ENCODE measurements at places on chromosomes 12 and 14.

GRCh38 chr14:95445161-95445560 is 71.3 kb downstream of the SYNE3 start:
- no peak for DNase-seq

DNA sequence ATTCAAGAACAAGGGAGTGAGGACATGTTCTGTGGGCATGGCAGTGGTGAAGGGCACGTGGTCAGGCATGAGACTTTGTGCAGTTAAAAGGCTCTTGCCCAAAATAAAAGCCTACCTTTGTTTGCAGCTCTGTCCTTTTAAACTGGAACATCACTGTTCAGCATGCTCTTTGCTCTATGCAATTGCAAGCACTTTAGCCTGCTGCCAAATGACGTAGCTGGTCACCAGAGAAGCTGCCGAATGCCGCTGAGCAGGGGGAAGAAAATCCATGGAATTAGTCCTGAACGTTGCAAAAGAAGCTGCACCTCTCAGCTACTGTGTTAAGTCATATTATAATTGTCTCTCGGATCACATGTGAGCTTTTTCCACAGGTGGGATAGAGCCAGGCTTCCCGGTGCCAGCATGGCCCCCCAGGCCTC is 176.3 kb upstream of the DIO2 start:
- no peak for DNase-seq

DNA sequence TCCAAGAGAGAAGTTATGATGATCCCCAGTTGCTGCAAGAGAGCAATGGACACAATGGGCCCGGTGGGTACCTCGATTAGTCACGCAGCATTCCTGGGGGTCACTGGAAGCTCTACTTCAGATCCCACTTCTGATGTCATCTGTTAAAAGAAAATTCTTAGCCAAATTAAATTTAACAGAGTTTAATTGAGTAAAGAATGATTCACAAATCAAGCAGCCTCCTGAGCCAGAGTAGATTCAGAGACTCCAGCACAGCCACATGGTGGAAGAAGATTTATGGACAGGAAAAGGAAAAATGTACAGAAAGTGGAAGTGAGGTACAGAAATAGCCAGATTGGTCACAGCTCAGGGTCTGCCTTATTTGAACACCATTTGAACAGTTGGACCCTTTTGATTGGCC is 107.5 kb downstream of the SPTSSA start:
- no peak for DNase-seq

DNA sequence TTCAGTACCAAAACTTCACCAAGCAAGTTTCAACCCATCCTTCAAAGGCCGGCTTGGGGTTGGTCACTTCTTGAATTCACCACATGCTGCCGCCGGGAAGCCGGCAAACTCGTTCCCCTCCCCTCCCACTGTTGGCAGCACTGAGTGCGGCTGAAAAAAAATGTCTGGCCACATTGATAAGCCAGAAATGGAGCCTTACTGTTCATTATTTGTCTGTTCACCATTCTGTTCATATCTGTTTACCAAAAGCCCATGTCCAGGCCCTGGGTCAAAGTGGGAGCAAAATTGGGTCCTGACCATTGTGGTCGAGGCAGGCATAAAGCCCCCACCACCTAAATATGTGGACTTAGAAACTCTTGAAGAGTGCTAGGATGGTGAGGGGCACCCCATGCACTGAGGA is 7.3 kb upstream of the HSP90AA1 start:
- DNase-seq: no peak

DNA sequence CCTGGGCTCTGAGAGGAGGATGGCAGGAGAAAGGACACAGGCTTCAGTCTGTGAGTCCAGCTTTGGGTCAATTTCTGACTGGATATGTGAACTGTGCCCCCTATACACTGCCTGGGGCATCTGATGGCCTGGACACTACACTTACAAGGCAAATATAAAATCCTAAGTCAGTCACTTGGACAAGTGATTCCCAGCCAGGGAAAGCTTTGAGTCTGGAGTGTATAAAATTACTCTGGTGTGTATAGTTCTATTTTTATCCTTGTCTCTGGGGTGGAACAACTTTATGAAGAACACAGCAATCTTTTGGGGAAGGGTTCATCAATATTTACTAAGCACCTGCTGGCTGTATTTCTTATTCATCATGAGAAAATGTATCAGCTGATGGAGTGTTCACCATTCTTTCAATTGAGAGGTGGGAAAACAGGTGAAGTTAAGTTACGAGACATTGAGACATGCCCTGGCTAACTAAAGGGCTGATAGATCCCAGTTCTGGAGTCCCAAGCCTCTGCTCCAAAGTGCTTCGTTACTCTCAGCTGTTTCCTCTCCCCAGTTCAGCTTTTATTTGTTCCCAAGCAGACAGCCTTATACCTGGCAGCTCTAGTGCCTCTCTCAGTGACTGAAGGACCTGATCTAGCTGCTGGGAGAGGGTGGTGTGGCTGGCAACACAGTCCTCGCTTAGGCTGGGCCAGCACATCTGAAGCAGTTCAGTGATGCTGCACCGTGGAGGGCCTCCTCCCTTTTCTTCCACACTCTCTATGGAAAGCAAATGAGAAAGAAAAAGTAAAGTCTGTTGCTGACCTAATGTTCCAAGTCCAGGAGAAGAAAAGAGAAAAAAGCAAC is 30.9 kb downstream of the ZFYVE26 start:
- no peak for DNase-seq

DNA sequence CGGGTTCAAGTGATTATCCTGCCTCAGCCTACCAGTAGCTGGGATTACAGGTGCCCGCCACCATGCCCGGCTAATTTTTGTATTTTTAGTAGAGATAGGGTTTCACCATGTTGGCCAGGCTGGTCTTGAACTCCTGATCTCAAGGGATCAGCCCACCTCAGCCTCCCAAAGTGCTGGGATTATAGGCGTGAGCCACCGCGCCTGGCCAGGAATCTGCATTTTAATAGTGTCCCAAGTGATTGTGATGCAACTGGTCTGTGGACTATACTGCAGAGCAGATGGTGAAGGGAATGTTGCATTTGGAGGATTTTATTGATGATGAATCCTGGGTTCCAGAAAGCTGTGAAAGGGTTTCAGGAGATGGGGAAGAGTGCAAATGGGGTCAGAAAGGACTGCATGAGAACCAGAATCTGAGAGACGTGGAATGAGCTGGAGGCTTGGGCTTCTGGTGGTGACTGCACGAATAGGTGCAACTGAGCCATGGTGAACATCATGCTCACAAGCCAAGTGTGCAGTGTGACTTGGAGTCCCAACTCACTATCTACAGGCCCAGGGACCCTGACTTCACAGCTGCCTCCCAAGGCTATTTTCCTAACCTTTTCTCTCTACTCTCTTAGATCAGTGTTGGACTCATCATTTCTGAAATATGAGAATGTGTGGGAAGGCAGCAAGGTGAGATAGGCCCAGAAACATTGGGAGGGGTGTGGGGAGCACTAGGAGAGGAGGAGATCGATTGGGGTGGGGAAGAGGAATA is 4.5 kb downstream of the RPS26 start:
- DNase-seq: no peak

GRCh38 chr12:49536526-49537071 is 2.2 kb upstream of the KCNH3 start:
- DNase-seq: no peak

DNA sequence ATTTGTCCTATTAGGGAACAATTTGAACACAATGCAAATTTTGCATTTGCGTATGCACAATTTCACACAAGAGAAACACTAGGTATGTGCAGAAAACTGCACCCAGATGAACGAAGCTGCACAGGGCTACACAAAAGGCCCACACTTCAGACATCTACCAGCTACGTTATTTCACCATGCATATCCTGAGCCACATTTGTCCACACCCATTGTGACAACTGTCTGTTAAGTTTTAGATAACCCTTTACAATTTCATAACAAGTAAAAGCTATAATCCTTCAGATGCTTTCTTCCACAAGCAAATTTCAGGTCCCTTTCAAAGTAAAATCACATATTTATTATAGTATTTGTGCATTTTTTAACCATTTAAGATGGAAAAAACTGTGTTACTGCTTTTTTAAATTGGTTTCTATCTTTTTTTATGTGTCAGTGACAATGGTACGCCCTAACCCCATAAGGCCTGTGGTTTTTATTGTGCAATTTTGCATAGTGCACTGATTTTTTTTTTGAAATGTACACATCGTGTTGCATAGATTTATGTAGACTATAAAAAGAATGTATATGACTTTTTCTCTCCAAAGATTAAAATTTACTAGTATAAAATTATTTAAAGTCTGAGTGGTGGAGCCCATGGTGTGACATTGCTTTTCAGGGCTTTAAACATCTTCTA is 87.8 kb upstream of the BTG1 start:
- DNase-seq: no peak

DNA sequence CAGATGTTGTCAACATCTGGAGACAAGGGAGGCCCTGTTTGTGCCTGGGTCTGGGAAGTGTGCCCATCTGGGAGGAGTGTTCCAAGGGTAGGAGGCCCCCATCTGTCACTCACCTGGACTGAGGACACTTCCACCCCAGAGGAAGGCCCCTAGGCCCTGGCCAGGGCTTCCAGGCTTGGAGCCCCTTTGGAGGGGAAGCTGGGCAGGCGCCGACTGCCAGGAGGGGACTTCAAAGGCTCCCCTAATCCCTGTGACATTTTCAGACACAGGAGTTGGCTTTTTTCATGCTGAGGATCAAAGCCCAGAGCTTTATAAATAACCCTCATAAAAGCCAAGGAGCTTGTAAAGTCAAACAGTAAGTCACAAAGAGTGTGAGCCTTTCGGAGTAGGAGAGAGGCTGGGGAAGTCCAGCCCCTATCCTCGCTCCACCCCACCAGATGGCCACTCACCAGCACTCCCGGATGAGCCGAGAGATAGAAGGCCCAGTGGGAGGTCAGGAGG is 17.6 kb upstream of the FAM222A start:
- DNase-seq: no peak

- no peak for DNase-seq
Observed at GRCh38 chr14:23364164-23365035, 572 bp downstream of the EFS start.

- DNase-seq: no peak
Observed at GRCh38 chr12:124359671-124360581, 65.0 kb downstream of the RFLNA start.

GRCh38 chr12:2229661-2230539 is 177.1 kb downstream of the CACNA1C start:
- DNase-seq: no peak

DNA sequence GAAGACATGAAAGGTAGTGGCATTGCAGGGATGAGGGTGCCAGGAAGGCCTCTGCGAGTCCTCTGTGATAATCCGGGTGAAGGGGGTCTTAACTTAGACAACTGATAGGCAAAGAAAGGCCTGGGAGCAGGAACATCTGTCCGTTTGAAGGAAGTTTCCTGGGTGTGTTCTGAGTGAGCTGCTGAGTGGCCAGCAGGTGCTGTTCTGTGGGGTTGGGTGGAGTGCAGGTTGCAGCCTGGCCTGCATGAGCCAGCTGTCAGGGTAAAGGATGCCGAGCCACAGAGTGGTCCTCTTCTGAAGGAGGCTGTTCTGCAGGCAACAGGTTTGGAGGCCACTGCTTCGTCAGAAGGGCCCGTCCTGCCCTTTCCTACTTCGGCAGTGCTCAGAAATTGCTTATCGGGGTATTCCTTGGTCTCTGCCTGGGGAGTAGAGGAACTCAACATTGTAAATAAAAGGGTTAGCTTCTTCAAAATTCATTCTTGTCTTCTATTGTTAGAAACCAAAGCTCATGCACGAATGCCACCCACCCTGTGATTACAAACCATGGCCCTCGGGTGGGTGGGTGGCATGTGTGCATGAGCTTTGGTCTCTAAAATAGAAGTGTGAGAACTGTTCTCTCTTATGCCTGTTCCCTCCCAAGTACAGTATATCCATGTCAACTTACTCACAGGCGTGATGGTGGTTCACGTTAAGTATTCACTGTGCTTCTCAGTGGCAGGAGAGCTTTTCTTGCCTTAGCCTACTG is 118.9 kb downstream of the CHST11 start:
- no peak for DNase-seq

GRCh38 chr14:102316338-102316742 is 3.2 kb upstream of the ZNF839 start:
- DNase-seq: no peak

DNA sequence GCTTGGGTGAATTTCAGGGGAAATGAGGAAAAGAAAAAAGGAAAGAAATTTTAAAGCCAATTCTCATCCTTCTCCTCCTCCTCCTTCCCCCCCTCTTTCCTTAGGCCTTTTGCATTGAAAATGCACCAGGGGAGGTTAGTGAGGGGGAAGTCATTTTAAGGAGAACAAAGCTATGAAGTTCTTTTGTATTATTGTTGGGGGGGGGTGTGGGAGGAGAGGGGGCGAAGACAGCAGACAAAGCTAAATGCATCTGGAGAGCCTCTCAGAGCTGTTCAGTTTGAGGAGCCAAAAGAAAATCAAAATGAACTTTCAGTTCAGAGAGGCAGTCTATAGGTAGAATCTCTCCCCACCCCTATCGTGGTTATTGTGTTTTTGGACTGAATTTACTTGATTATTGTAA is 1.9 kb downstream of the HOXC4 start:
- DNase-seq: no peak

GRCh38 chr12:65611396-65611795 is 212.9 kb upstream of the HMGA2 start:
- DNase-seq: no peak

DNA sequence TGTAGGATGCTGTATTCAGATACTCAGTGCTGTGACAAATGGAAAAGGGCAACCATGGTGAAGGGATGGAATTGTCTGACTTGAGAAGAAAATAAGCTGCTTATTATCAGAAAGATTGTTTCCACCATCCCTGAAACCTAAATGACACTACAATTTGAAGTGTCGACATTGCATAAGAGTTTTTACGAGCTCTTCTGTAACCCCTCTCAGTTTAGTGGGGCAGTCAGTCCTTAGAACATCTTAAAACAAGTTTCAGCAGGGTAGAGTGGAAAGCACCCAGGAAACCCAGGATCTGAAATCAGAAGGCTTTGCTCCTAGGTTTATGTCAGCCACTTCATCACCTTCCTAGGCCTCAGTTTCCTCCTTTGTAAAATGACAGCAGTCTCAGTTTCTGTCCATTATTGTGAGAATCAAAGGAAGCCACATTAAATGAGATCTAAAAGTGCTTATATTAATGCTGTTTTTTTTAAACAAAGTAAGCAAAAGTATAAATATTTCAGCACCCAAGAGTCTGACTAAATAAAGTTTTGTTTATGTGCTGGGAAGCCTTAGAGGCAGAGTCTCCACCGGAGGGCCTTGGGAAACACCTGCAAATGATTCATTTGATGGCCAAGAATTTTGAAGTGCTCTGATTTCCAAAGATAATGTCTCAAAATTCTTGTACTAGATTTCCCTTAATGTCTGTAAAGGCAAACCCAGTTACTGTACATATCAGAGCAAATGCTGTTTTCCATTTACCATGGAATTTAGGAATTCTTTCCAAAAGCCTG is 1.8 kb downstream of the IFT43 start:
- DNase-seq: no peak

DNA sequence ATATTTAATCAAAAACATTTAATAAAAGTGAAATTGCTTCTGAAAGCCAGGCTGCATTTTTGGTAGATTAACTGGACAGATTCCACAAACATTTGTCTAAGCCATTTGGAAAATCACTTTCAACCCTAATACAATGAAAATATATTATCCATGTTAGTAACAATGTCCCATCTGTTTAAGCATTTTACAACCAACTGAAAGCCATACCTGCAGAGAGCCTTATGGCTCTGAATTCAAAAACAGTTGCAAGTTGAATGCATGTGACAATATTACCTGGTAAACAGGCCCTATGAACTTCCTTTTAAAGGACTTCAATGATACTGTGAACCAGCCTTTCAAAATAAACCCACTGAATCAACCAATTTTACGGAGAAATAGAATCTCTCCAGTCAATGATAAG is 468.1 kb downstream of the BTG1 start:
- no peak for DNase-seq

GRCh38 chr14:23124337-23124954 is 5.4 kb upstream of the CEBPE start:
- no peak for DNase-seq
